ENCODE measurements at places on chromosomes 6 and 20.

GRCh38 chr6:72946774-72947173, 278.5 kb downstream of the KHDC1L start:
- H3K27ac ChIP-seq, result no peak overlapping the region
- DNase-seq, result no peak
- no peaks in the 10 kb centered on the region for H3K36me3 ChIP-seq
- no peak overlapping the region for H3K4me3 ChIP-seq

DNA sequence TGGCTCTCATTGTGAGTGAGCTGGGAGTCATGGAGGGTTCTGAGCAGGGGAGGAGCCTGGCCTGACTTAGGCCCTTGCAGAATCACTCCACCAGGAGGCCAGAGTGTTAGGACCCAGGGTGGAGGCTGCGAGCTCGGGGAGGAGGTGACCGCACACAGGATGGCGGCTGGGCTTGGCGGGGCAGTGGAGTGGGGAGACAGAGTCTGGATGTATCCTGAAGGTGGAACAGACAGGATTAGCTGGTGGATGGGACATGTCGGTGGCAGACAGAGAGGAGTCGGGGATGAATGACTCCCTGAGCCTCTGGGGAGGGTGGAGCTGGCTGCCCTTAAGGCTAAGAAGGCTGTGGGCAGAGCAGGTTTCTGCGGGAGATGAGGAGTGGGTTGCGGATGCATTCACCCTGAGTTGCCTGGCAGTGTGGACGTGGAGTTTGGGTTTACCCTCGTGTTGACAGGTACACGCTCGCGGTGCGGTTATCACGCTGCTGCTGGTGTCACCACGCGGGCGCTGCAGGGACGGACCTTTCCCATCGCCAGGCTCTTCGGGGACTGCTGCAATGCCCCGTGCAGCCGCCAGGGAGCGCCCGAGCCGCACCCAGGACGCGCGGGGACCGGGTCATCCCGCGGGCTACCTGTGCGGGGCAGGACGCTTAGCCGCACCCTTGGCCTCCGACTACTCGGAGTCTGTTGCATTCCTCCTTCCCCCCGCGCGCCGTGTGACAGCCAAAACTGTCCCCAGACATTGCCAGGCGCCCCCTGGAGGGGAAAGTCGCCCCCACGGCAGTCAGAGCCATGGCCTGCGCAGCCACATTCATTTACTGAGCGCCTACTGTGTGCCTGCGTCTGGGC, 43.0 kb upstream of the PTGIS start:
- H3K36me3 ChIP-seq, result peaks cover 3% of the 10 kb centered on the region
- H3K4me3 ChIP-seq, result peak overlapping the region; percentile 55
- H3K27ac ChIP-seq, result no peak overlapping the region
- peaks cover 14% of the 10 kb centered on the region for H3K4me1 ChIP-seq
- peak; percentile 83 for DNase-seq

DNA sequence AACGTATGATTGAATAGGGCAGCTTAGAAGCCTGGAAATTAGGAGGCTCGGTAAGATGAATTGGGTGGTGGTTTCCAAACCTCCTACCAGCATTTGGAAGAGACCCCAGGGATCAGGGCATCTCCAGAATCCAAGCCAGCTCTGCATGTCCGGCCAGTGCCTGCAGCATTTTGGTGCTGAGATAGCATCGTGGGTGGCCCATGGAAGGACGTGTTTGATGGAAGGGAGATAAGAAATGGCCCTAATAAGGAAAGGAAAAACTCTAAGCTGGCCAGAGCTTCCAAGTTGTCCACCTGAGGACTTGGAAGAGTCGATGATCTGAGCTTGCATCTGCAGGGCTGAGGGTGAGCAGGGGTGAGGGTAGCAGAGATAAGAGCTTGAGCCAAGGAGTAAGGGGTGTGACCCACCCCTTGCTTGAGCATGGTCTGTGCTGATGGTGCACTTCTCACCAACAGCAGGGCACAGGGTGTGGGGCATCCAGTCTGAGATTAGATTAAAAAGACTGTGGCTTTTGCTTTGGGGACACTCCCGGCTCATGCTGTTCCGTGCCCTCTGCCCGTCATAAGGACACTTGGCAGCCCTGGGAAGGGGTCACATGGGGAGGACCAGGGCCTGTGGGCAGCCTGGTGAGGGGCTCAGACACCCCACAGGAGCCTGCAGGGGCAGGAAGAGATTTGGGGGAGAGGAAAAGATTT, 213.2 kb downstream of the ERMARD start:
- H3K4me3 ChIP-seq, result no peak overlapping the region
- peaks cover 23% of the 10 kb centered on the region for H3K27me3 ChIP-seq
- no peaks in the 10 kb centered on the region for H3K36me3 ChIP-seq
- no peak overlapping the region for H3K27ac ChIP-seq

DNA sequence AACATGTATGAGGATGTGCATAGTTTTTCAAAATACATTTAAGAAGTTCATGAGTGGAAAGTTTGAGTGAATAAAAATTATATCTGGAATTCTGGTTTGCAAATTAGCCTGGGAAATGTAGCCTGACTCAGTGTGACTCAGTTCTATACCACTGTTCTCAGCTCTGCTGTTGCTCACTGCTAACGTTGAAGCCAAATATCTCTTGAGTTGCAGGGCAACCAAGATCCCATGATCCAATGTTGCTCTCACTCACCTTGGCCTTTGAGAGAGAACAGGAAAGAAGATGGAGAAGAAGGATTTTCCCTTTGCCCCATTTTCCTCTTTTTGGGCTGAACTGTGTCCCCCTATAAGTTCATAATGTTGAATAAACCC, 28.9 kb downstream of the PSMB9 start:
- no peaks in the 10 kb centered on the region for H3K27me3 ChIP-seq
- no peak overlapping the region for H3K4me3 ChIP-seq
- no peak for DNase-seq
- H3K4me1 ChIP-seq, result no peaks in the 10 kb centered on the region
- peaks cover 4% of the 10 kb centered on the region for H3K36me3 ChIP-seq

DNA sequence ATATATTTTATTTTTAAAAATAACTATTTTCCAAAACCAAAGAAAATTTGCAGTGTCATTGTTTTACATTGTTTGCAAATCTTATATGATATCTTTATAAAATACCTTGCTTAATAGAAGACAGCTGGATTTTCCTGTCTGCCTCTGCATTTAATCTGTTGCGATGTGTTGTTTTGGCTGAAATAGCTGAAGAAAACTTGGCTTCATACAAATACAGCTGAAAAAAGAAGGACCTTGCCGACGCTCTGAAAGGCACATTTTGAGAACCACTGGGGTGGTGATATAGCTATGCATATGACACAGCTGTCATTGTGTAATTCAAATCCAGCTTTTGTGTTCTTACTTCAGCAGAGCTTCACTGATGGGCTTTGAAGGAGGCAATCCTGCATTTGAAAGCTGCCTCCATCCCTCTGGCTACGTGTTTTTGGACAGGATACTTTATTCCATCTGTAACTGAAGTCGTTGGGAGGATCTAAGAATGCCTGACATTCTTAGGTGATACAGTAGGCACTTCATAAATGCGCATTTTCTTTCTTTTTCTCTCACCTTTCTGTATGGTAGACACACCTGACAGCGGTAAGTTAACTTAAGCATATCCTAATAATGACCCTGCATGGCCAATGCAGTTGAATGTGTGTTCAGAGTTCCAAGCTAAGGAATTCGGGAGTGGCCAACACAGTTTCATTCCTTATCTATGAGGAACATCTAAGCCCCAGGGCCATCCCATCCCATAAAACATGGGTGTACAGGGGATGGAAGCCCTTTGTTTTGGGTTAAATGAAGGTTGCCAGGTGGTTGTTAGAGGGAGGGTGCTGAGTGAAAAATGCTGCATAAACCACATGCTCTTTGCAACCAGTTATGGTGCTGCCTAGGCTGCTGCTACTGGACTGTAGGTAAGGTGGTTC, 213.0 kb downstream of the TFAP2A start:
- H3K4me1 ChIP-seq, result no peaks in the 10 kb centered on the region
- H3K27me3 ChIP-seq, result no peaks in the 10 kb centered on the region
- H3K27ac ChIP-seq, result no peak overlapping the region
- DNase-seq, result no peak

DNA sequence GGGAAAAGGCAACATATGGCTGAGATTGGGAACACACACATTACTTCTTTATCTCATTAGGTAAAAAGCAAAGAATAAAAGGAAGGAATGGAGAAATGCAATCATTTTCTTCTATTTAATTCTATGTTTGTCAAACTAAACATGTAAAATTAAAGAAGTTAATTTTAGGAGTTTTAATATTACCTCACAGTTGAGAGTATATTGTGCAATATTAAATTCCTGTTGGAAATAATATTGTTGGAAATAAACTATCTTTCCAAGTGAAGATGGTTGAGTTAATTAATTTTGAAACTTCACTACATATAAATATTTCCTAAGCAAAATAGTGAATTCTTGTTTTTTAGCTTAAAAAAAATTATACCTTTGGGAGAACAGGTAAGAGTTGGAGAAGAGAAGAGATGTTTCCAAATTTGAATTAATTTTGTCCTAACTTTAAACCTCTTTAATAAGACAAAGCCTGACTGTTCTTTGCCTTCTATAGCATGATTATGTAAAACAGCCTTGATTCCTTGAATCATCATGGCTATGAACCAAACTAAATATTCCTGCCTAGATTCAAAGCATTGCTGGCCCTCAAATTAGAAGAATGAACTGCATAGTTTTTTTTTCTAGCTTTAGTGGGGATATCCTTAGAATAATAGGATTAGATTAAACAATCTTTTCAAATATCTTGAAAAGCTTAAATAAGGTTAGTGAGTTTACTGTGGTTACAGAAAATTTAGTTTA, 1349.1 kb upstream of the ADGRB3 start:
- H3K4me1 ChIP-seq, result no peaks in the 10 kb centered on the region
- H3K4me3 ChIP-seq, result no peak overlapping the region
- no peak overlapping the region for H3K27ac ChIP-seq
- H3K36me3 ChIP-seq, result no peaks in the 10 kb centered on the region

GRCh38 chr6:12348530-12349511, 58.7 kb downstream of the EDN1 start:
- H3K27ac ChIP-seq, result no peak overlapping the region
- H3K36me3 ChIP-seq, result no peaks in the 10 kb centered on the region
- no peaks in the 10 kb centered on the region for H3K4me1 ChIP-seq
- peaks cover 15% of the 10 kb centered on the region for H3K27me3 ChIP-seq

- H3K36me3 ChIP-seq, result peaks cover 82% of the 10 kb centered on the region
- no peak overlapping the region for H3K4me3 ChIP-seq
- H3K27me3 ChIP-seq, result no peaks in the 10 kb centered on the region
- peaks cover 44% of the 10 kb centered on the region for H3K4me1 ChIP-seq
Observed at GRCh38 chr20:41171736-41172295, 34.5 kb downstream of the PLCG1 start.

- H3K27ac ChIP-seq, result no peak overlapping the region
- H3K4me1 ChIP-seq, result no peaks in the 10 kb centered on the region
- no peaks in the 10 kb centered on the region for H3K27me3 ChIP-seq
- no peak for DNase-seq
Observed at GRCh38 chr20:9408422-9409300, 105.7 kb upstream of the LAMP5 start.

DNA sequence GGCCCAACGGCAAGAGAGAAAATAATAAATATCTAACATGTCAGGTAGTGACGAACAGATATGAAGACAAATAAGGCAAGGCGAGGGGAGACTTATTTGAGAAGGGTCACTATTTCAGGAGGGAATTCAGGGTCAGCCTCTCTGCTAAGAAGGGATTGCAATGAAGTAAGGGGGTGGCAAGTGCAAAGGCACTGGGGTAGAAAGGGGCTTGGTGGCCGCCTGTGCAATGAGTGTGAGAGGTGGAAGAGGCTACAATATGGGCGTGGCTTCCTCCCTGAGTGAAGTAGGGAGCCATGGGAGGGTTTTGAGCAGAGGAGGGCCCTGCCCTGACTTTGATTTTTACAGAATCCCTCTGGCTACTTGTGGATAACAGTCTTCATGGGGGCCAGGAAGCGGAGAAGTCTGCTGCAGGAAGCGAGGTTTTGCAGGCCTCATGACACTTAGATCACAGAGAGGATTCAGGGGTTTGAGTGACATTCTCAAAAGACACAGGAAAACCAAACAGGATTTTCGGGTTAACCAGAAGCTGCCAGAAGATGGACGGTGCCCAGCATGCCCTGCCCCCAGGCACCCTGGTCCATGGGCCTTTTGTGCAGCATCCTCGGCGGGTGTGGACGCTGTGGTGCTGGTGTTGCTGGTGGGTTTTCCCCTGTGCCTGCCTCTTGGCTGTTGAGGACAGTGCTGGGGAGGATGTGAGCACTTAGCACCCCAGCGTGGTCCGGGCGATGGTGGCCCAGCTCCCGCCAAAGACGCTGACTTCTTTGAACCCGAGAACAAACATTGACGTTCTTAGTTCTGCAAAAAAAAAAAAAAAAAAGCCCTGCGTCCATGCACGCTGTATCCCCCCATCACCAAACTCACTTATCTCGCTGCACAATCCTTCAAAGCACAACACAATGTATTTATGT, 124.2 kb upstream of the PTPN1 start:
- H3K27ac ChIP-seq, result peak overlapping the region; percentile 94
- peak; percentile 83 for DNase-seq
- peaks cover 9% of the 10 kb centered on the region for H3K36me3 ChIP-seq
- H3K4me1 ChIP-seq, result peaks cover 56% of the 10 kb centered on the region

DNA sequence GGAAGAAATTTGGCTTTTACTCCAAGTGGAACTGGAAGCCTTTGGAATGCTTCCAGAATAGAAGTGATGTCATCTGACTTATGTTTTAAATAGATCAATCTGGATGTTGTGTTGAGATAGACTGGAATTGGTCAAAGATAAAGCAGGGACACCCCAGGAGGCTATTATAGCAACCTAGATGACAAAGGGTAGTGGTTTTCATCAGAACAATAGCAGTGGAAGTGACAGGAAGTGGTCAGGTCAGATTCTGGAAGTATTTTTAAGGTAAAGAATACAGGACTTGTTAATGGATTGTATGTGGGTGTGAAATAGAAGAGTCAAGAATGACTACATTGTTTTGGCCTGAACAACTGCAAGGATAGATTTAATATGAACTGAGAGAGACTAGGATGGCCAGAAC, 191.4 kb downstream of the ADGRB3 start:
- H3K4me1 ChIP-seq, result no peaks in the 10 kb centered on the region
- no peak for DNase-seq
- no peak overlapping the region for H3K27ac ChIP-seq
- no peaks in the 10 kb centered on the region for H3K27me3 ChIP-seq

GRCh38 chr20:39885975-39886649, 802.9 kb downstream of the MAFB start:
- no peaks in the 10 kb centered on the region for H3K36me3 ChIP-seq
- DNase-seq, result no peak
- no peaks in the 10 kb centered on the region for H3K27me3 ChIP-seq
- H3K27ac ChIP-seq, result no peak overlapping the region

GRCh38 chr6:53581856-53582255, 37.0 kb upstream of the GCLC start:
- DNase-seq, result no peak
- H3K27ac ChIP-seq, result no peak overlapping the region
- peaks cover 4% of the 10 kb centered on the region for H3K36me3 ChIP-seq
- H3K27me3 ChIP-seq, result no peaks in the 10 kb centered on the region
- no peak overlapping the region for H3K4me3 ChIP-seq

DNA sequence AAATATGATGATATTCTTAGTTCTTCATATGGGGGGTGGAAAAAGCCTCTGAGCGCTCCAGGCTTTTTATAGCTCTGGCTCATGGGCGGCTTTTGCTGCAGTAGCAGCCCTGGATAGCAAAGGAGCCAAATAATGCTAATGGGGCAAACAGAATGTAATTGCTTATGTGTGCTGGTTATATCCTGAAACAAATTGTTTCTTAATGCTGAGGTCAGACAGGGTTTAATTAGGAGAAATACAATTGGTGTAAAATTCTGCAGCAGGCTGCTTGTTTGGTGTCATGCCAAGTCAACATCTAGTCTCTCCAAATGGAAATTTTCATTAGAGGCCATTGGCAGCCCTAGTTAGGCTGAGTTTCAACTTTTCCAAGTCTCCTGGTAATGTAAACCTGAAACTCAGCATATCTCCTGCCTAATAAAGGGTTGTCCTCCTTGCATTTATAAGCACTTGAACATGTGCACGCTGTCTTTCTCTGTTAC, 530.1 kb upstream of the NOX3 start:
- no peaks in the 10 kb centered on the region for H3K4me1 ChIP-seq
- no peak overlapping the region for H3K27ac ChIP-seq
- DNase-seq, result no peak

Measured in effector memory CD8-positive, alpha-beta T cell (primary cell).